ENCODE measurements at places on chromosomes 5 and 9. TPM values are rescaled to one million over a fixed set of nuclear protein-coding genes. Genes with fewer than 3 reads are reported as not detected.

CERT1 gene
- 32.3 TPM for total RNA-seq

PFN3 gene
- total RNA-seq = not detected

DOCK2 gene
- total RNA-seq = 3.2 TPM

MGAT1 gene
- total RNA-seq = 123 TPM

SHC3 gene
- 0.72 TPM for total RNA-seq

IFNK gene
- total RNA-seq = not detected

C7 gene
- 9.5 TPM for total RNA-seq

ADAMTS2 gene
- total RNA-seq = 2.3 TPM

STPG3 gene
- total RNA-seq = not detected

ADGRD2 gene
- not detected for total RNA-seq

SLC1A1 gene
- total RNA-seq = 2.2 TPM

- no peak for DNase-seq
Measured at GRCh38 chr5:89758146-89758545, 651.4 kb downstream of the CETN3 start.

- DNase-seq = no peak
Measured at GRCh38 chr9:36928670-36929349, 105.3 kb downstream of the PAX5 start.

GRCh38 chr9:75712700-75713099, 177.8 kb upstream of the PCSK5 start:
- DNase-seq = no peak

- no peak for DNase-seq
Measured at GRCh38 chr9:87465816-87466215, 31.9 kb upstream of the DAPK1 start.

DNA sequence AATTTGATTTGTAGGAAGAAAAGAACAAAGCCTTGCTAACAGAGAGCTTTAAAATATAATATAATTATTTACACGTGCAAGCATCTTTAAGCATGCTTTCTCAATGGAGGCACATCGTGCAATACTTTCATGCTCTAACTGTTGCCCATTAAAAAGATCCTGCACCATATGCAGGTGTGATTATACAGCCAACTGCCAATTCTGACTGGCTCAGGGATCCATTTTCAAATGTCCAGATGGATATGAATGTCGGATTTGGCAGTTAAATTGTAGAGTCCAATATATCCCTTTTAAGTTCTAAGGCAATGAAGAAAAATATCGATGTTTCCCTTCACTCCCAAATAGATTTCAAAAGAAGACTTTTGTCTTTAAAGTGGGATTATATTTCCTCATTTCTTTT, 416.4 kb upstream of the CD180 start:
- DNase-seq = no peak

DNA sequence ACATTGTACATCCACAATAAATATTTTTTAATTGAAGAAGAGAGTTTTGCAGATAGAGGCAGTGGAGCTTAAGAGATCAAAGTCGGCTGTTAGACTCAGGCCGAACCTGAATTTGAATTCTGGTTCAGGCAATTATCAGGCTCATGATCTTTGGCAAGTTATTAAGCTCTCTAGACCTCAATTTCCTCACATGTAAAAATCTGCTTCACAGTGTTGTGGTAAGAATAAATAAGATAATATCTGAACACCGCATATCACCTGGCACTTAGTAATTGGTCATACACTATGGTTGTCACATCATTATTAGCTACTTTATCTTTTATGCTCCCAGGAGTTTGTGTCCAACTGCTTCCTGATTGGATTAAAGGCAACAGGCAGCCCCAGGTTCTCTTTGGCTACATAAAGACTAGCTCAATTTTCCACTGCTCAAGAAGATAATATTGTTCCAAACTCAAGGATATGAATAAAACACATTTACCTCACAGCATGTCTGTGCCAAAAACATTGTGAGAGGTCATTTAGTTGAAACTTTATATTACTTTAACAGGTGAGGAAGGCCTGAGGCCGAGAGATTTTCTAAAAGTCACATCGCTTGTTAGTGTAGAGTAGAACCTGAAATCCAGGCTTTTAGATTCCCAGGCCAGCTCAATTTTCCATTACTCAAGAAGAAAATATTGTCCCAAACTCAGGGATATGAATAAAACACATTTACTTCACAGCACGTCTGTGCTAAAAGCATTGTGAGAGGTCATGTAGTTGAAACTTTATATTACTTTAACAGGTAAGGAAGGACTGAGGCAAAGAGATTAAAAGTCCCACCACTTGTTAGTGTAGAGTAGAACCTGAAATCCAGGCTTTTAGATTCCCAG, 289.2 kb upstream of the PTGER4 start:
- no peak for DNase-seq

DNA sequence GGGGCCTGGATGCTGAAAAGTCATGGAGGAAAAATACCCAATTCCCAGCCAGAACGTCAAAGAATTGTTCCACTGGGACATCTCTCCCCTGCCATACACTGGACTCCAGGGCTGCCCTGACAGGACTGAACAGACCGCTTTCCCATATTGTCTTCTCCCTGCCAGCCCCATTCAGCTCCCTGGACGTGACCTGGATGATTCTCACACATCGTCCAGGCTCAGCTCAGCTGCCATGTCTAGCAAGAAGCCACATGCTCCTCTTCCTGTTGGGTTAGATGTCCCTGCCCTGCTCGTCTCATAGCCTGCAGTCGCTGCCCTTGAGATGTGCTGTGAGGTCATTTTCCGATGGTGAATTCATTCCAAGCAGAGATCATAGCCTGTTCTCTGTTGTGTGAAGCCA, 37.4 kb downstream of the FOXI1 start:
- DNase-seq = peak; percentile 68

- no peak for DNase-seq
Measured at GRCh38 chr5:32147959-32148358, 26.2 kb downstream of the GOLPH3 start.

- DNase-seq = no peak
Measured at GRCh38 chr5:37665889-37666288, 174.0 kb downstream of the GDNF start.

- no peak for DNase-seq
Measured at GRCh38 chr5:83400701-83401100, 70.8 kb upstream of the VCAN start.

DNA sequence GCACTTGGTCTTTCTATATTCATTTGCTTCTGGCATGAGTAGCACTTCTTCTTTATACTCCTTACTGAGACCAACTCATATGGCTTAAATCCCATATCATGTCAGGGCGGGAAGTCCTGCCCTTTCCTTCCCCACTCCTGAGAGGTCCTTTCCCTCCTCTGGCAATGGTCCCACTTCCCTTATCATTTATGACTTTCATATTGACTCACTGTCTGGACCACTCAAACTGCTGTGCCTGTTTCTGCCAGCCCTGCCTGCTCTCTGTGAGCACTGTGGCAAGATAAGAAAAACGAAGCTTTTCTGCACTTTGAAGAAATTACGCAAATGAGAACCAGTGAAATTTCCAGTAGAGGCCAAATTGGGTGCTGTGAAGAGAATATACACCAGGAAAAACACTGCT, 58.1 kb downstream of the ZNF474 start:
- no peak for DNase-seq

GRCh38 chr5:177476531-177477233, 3.2 kb upstream of the DBN1 start:
- no peak for DNase-seq

- no peak for DNase-seq
Measured at GRCh38 chr5:124528838-124529237, 217.6 kb downstream of the ZNF608 start.

DNA sequence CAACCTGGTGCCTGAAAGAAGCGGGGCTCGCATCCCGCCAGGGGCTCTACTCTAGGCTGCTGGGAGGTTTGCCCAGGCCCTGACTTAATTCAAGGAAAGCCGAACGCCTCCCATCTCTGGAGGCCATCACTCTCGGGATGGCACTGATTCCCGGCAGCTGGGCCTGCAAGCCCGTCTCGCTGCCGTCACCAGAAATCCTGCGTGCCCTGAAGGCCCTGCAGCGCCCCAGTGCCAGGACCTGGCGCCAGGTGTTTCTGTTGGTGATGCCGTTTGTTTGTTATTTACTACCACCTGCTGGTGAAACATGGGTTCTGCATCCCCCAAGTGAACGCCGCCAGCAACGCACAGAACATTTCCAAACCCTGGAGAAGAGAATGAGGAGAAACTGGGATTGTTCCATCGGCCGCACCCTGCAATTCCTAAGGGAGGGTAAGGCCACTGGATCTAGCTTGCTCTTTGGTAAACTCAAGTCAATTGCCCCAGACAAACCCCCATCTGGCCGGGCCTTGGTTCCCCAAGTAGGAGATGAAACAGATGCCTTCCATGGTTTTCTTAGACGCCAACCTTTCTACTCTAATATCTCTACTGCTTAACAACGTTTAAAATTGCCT, 77.9 kb downstream of the AK8 start:
- DNase-seq = peak; percentile 93

GRCh38 chr5:9231842-9232241, 314.0 kb downstream of the SEMA5A start:
- DNase-seq = no peak

DNA sequence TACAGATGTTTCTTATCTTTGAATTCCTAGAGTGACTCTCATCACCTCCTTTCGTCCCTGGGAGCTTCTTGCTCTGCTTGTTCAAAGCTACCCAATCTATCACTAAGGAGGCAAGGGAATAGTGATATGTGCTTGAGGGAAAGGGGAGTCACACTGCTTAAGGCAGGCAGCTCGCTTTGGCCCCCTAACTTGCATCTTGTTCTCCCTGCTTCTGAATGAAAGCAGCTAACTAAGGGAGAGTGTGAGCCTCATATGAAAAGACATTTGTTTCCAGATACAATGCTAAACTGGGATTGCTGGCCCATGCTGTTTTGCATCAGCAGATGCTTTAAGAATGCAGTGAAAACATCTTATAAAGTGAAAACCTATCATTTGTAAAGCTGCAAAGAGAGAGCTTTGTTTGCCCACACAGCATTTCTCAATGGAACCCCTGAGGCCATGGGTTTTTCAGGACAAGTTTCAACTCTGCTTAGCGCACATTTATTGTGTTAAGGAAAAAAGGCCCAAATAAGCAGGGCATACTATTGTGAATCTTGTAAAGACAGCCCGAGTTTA, 367.9 kb upstream of the ADAMTSL1 start:
- no peak for DNase-seq

DNA sequence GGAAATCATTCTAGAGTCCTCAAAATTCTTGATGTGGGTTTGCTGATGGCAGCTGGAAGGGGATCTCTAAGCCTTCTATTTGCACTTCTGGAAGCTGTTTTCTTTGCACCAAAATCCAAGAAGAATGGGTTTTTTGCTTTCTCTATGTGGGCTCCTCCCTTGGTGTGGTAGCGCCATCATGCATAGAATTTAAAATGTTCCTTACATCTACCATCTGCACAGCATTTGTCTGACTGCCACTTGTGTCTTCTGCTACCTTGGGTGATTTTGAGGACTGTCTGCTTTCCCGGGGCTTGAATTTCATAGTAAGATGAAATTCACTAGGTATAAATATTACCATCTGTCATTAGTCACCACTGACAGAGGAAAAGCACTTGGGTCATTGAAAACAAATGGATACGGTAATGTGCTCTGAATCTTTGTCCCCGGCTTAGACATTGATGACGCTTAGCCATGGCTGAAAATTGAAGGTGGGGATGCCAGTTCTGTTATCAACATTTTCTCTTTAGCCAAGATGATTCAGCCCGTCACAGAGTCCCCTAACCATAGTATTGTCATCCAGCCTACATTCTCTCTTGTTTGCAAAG, 30.0 kb downstream of the SNX30 start:
- no peak for DNase-seq

DNA sequence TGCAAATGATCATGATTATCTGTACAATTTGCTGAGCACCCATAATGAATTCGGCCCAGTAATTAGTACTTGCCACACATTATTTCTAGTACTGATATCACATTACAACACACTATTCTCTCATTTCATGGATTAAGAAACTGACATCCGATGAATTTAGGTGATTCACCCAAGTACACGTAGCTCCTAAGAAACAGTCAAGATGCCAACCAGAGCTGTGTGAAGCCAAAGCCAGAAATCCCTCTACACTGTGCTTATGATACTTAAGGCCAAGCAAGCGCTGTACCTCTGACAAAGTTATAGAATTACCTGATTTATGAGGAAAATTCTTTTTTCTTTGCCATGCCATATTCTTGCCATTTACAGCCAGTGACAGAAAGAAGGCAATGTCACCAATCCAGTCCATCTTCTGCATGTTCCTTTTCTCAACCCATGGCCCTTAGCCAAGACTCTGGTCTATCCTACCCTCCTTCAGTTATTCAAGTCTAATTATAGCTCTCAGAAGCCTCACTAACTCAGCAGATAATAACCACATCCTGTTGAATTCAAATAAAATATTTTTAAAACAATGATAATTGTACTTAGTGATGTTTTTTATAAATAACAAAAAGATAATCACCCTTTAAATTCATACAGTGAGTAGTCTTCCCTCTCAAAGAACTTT, 74.3 kb upstream of the PTGER4 start:
- DNase-seq = peak; percentile 19

GRCh38 chr5:178826216-178826615, 33.5 kb upstream of the ZNF354B start:
- DNase-seq = no peak

DNA sequence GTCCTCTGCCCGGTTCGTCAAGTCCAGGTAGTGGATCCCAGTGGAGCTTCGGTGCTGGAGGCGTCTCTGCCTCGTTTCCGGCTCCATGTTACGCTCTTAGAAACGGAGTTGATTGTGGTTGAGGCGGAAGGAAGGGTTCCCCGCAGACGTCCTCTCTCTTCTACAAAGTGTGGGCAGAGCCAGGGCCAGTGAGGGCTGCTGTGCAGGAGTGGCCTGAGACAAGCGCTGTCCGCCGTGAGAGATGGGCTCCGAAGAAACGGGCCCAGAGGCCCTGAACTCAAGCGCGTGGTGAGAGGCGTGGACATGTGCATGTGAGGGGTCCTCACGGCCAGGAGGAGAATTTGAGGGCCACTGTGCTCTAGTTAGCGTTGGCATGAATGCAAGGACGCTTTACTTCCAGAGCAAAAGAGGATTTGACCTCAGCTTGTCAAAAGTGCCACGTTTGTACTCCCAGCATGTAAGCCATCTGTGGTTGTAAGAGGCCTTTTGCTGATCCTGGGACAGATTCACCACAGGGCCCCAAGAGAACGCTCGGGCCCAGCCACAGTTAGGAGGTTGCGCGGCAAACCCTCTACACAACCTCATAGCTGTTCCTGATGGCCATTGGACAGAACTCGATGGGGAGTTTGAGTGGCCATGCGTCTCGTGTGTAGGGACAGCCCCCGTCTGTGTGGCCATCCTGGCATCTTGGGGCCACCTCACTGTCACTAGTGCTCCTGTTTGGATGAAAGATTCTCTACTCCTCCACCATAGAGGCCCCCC, 10.2 kb downstream of the MAN1B1 start:
- DNase-seq = no peak

- no peak for DNase-seq
Measured at GRCh38 chr5:166045961-166046360, 2245.5 kb upstream of the WWC1 start.

DNA sequence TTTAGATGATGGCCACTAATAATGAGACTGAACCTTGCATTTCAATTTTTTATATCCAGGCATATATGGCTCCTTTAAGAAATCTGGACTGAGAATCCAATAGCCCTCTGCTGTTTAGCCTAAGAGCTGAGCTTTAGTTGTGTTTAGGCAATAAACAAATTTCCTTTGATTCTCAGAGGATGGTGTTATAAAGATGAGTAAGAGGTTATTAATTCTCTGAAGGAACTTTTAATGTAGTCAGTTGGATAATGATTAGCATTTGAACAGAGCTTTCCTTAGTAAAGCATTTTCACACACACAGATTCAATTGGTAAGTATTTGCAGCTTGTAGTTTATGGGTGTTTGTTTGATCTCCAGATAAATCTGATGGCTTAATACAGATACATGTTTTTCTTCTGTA, 149.6 kb downstream of the PRR16 start:
- DNase-seq = no peak
